COR-L47 (cell line): ENCODE measurements at places on chromosomes 11 and 22.
A peak's percentile ranks its signal among the peaks of the same experiment; 100 is the strongest.

- DNase-seq: no peak
Observed at GRCh38 chr11:96647621-96648020, 257.8 kb downstream of the JRKL start.

DNA sequence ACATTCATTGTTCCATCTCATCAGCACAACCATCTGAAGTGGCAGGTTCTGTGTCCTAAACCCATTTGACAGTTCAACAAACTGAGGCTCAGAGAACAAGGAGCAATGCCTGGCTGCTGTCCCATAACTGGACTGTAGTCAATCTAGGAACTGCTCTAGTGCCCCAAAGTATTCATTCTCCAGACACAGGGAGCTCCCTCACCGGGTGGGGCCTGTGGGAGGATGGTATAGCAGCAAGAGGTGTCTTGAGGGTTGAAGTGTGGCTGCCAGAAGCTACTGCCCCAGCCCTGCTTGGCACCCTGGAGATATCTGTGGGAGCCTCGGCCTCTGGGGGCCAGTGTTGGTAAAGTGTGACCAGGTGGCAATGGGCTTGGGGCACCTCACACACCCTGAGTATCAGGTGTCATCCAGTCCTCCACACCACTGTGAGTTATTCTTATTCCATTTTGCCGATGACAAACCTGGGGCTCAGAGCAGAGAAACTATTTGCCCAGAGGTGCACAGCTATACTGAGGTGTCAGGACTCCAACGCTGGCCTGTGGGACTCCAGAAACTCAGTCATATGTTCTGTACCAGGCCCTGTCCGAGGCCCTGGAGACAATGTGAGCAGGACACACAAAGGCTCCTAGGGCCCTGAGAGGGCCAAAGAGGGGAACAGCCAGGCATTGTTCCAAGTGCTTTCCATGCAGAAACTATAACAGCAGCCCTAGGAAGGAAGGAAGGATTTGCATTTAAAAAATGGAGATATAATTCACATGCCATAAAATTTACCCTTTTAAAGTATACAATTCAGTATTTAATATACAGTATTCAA, 46.0 kb upstream of the KLHL35 start:
- DNase-seq: no peak

DNA sequence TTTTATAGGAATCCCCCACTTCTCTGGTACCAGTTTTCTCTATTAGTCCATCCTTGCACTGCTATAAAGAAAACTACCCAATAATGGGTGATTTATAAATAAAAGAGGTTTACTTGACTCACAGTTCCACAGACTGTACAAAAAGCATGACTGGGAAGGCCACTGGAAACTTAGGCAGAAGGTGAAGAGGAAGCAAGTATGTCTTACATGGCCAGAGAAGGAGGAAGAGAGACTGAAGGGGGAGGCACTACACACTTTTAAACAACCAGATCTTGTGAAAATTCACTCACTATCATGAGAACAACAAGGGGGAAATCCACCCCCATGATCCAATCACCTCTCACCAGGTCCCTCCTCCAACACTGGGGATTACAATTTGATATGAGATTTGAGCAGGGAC, 68.9 kb upstream of the GNAZ start:
- DNase-seq: no peak

GRCh38 chr11:119169282-119169719, 776 bp downstream of the NLRX1 start:
- no peak for DNase-seq

GRCh38 chr22:31448382-31448781, 41.3 kb downstream of the EIF4ENIF1 start:
- DNase-seq: no peak

DNA sequence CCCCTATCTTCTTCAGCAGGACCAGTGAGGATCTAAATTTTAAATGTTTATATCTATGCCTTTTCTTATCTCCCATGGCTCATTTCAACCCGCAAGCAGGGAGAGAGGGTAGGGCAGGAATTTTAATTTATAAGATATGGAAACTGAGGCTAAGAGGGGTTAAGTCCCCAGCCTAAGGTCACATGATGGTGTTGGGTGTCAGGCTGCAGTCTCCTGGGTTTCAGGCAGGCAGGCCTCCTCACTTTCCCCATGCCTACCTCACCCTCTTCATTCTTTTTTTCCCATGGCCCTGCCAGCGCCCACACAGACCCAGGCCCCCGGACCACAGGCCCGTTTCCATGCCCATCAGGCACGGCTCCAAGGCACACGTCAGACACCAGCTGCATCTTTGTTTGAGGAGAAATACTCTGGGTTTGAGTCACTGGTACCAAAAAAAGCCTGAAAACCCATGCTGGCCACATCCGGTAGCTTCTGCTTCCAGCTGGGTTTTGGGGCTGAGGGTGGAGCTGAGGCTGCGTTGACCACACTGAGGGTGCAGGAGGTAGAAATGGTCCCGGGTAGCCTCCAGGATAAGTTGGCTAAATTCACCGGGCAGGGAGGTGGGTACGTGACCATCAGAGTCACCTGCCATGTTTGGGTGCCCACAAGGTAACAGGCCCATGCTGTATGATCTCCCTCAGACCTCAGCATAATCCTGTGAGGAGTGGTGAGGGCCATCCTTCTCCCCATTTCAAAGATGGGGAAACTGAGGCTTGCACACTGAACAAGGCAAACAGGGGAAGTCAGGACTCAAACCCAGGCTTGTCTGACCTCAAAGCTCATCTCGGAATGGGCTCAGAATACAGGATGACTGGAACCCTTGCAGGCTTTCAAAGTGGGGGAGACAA, 7.5 kb downstream of the CRYBB1 start:
- DNase-seq: no peak

GRCh38 chr22:41487037-41487935, 18.4 kb downstream of the ACO2 start:
- DNase-seq: no peak

DNA sequence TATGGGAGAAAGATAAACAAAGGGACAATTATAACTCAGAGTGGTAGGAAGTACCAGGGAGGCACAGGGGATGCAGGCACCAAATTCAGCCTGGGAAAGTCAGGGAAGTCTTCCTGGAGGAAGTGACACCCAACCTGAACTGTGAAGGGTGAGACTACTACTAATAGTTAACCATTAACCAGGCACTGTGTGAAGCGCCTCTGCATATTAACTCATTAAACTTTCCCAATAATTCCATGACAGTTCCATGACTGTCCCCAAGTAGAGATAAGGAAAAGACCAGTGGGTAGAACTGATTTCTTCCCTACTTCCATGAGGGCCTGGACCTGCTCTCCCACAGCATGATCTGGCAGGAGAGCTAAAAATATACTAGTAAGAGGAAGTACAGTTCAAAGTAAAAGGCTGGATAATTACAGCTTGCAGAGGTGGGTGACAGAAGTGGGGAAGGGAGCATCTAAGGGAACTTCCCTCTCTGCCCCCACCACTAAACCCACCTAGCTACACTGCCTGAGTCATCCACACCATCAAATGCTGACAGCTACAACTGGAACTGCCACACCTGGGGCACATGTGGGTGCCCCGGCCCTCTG, 4.7 kb upstream of the AP1B1 start:
- DNase-seq: no peak

GRCh38 chr11:64652586-64653387, 61.8 kb downstream of the SLC22A12 start:
- peak; percentile 71 for DNase-seq

DNA sequence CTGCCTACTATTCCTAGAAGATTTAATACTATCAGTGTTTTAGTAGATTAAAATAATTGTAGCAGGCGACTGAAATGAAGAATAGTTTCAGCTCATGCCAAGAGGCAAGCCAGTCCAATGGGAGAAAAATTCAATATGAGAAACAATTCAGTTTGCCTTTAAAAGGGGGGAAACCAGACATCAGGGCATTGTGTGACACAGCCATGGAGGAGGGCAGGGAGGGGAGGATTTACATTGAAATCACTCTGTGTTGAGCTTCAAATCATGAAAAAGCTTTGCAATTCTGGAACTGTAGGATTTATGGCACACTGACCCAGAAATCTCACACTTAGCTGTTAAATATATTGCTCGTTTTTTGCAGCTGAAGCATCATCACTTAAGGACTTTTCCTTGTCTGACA, 4.6 kb downstream of the SLC1A2 start:
- DNase-seq: no peak

DNA sequence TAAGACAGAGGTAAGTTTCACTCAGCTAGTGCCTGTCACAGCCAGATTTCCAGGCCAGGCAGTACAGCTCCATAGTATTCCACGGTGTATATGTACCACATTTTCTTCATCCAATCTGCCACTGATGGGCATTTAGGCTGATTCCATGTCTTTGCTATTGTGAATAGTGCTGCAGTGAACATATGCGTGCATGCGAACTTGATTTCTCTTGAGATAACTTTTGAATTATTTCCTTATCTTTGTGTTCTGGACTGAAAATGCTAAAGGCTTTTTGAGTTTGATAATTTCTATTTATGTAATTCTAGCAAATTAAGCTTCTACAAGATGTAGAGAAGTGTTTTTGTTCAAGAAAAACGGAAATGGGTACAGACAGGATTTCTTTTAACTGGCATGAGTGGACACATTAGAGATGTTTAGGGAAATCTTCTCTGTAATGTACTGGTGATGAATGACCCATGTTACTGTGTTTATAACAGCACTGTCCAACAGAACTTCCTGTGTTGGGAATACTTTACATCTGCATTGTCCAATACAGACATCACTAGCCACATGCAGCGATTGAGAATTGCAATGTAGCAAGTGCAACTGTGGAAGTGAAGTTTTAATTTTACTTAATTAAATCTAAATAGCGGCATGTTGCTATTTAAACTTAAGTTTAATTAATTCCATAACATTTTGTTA, 151.3 kb downstream of the CADM1 start:
- DNase-seq: no peak

- DNase-seq: no peak
Observed at GRCh38 chr22:28568099-28568498, 111.5 kb downstream of the TTC28 start.

- DNase-seq: no peak
Observed at GRCh38 chr11:119100246-119100970, 1.2 kb downstream of the DPAGT1 start.

DNA sequence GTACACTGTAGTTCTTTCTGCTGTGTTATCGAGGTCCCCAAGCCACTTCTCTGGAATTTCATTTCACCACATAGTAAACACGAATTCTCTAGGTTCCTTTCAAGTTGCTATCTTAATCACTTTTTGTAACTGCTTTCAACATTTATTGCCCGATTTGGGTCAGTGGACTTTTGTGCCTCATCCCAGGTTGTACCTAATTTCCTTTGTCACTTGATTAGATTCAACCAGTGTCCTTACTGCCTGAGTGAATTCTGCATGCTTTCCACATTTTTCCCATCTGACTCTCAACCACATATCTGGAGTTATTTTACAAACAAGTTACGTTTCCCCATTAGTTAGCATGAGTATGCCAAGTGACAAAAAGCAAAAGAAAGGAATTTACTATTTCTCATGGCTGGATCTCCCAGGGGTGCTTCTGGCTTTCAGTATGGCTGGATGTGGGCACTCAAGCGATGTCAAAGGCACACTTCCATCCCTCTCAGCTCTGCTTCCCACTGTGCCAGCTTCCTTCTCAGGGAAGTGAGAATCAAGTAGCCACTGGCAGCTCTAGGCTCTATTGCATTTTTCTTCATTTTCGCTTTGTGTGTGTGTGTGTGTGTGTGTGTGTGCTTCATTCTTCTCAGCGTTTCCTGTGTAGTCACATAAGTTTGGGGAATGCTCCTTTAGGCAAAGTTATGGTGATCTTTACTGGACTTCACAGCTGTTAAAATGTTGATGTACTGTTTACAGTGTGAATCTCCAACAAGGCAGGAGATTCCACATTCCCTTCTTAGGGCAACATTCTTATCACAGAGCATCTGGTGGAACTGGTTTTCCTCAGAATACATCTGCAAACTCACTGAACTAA, 128.9 kb downstream of the DBX1 start:
- DNase-seq: no peak

DNA sequence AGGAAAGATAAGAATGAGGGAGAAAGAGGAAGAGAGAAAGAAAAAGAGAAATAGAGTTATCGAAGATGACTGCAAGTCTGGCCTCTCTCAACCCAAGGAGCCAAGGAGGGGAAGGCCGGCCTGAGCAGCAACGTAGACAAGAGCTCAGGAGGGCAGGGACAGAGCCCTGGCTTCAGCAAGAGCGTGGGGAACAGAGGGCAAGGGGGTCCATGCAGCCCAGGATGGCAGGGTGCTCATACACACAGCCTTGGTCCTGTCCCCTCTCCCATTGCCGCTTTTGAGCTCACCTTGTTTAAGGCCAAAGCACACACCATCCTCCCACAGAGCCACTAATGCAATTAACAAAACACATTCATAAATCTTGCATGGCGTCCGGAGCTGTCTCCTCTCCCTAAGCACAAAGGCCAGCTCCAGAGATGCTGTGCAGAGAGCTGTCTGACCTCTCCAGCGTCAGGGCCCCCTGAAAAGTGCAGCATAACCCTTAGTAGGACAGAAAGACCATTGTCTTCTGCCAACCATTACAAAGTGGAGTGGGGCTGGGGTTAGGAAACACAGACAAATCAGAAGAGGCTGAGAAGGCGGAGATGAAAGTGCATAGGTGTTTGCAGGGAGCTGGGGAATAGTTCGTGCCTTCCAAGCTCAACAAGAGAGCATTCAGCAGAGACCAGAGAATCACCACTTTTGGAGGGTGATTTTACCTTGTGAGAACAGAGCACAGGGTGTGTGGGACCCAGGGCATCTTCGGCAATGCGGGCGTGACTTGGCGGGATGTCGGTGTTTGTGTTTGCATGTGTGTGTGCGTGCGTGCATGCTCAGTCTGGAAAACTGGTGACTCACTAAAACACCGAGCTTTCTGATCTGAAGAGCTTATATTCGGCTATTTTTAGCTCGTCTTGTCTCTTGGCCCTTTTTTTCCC, 28.2 kb upstream of the JAM3 start:
- DNase-seq: no peak

GRCh38 chr11:33687733-33688479, 12.7 kb downstream of the C11orf91 start:
- DNase-seq: peak; percentile 66

DNA sequence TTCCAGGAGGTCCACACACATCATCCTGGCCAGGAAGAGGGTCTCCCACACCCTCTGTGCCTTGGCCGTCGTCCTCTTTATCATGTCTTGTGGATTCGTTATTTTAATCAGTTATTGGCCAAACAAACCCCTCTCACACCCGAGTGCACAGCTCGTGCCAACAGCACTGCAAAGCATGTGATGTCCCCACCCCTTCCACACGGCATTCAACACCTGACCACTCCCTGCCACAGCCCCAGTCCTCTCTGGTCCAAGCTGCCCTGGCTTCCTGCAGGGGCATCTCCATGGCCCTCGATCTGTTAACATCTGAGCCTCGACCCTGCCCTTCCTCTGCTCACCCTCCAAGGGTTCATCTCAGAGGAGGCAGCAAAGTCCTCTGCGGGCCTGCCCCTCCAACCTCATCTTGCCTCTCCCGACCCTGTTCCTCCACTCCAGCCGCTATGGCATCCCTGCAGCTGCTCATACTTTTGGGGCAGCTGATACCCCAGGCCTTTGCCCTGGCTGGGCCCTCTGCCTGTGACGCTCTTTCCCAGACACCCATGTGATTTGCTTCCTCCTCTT, 14.0 kb downstream of the MYEOV start:
- no peak for DNase-seq

- DNase-seq: no peak
Observed at GRCh38 chr11:112226831-112227401, 688 bp downstream of the PTS start.

- no peak for DNase-seq
Observed at GRCh38 chr11:73538381-73538872, 59.5 kb downstream of the FAM168A start.
